NCI-H345 (cell line): ENCODE measurements at places on chromosomes 2 and 18.
A peak's percentile ranks its signal among the peaks of the same experiment; 100 is the strongest.

- DNase-seq: no peak
Measured at GRCh38 chr2:177467646-177468045, 75.1 kb downstream of the AGPS start.

- no peak for DNase-seq
Measured at GRCh38 chr18:49189772-49190171, 239.0 kb upstream of the SMAD7 start.

GRCh38 chr2:233849607-233850271, 4.6 kb downstream of the HJURP start:
- DNase-seq: no peak

GRCh38 chr18:76212960-76213359, 282.1 kb downstream of the ZNF516 start:
- DNase-seq: peak; percentile 98

- DNase-seq: no peak
Measured at GRCh38 chr18:5997361-5997760, 102.0 kb upstream of the TMEM200C start.

DNA sequence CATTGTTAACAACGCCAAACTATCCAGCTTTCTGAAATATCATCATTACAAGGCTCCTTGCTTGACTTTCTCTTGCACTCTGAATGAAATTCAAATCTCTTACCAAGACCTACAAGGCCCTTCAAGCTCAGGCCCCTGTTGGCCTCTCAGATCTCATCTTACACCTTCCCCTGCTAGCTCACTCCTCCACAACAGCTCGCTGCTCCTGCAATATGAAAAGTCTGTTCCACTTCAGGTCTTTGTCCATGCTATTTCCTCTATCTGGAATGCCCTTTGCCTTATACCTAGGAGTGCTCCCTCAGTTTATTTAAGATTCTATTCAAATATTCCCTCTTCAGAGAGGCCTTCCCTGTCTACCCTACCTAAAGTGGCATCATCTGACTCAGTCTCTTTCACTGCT, 91.7 kb downstream of the SESTD1 start:
- DNase-seq: no peak

- no peak for DNase-seq
Measured at GRCh38 chr2:70835643-70836042, at the start of gene CD207. TSS of gene CD207 (minus strand) at chr2:70835816. CDS start at chr2:70835776, 40 bp downstream.

DNA sequence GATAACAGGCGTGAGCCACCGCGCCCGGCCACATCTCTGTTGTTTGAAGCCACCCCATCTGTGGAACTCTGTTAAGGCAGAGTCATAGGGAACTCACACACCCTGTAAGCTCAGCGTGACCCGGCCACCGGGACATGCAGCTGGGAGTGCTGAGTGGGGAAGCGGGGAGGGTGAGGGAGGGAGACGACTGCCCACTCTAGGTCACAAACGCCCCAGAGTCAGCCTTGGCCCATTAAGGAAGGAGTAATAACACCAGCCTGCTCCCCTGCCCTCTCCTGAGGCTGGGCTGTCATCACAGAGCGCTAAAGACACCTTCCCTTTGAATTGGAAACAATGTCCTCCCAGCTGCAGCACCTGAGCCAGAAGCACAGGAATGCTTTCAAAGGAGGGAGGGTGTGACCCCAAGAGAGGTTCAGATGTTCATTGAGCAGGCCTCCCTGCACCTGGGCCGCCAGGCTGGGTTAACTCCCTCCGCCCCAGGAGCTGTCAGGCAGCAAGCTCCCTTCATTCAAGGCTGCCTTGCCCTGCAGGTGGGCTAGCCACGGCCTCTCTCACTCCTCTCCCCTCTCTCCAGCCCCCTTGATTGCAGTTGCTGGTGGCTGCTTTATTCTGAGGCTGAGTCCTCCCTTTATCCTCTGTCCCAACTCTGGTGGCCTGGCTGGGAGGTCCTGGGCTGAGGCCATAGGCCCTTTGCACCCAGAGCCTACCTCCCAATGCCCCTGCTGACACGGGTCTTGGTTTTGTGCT, 77.2 kb upstream of the HPCAL1 start:
- no peak for DNase-seq

DNA sequence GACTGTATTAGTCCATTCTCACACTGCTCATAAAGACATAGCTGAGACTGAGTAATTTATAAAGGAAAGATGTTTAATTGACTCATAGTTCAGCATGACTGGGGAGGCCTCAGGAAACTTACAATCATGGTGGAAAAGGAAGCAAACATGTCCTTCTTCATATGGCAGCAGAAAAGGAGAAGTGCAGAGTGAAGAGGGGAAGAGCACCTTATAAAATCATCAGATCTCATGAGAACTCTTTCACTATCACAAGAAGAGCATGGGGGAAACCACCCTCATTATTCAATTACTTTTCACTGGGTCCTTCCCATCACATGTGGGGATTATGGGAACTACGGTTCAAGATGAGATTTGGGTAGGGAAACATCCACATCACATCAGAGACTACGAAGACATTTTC, 43.0 kb upstream of the CAVIN2 start:
- DNase-seq: no peak

GRCh38 chr2:160613466-160614153, 120.0 kb upstream of the RBMS1 start:
- no peak for DNase-seq

DNA sequence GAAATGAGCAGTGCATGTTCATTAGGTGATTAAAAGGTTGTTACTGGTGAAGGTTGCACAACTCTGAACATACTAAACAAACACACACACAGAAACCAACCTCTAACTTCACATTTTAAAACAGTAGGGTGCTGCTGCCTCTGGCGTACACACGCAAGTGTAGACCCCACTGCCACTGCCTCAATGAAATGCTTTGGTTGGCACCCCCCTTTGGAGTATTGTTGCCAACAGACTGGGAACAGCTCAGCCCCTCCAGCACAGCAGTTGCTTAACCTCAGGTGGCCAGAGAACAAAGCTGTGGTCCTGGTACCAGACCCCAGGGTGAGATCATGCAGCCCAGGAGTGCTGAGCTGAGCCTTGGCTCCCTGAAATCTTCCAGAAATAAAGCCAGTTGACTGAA, 138.6 kb downstream of the TMEM18 start:
- no peak for DNase-seq

DNA sequence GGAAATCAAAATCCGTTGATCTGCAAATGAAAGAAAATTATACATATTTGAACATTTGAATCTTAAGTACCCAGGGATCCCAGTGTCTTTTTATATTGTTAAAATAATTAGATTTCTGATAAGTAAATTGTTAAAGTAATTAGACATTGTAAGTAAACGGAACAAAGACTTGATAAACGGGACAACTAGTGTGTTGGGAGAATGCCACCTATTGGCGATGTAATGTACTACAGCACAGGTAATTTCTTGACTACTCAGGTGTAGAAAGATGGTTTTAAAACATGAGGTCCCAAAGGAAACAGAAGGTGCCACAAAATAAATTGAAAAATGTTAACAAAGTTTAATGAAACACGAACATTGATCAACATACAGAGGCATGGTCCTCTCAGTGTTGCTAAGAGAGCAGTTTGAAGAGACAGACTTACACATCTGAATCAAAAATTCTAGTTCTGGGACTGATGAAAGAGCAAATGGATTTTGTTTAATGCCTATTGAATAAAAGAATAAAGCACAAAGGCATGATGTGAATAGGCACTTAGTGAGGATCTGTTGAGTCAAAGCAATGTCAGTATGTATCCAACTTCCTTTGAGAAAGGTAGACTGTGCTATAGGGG, 103.4 kb upstream of the RASGRP3 start:
- peak; percentile 52 for DNase-seq

DNA sequence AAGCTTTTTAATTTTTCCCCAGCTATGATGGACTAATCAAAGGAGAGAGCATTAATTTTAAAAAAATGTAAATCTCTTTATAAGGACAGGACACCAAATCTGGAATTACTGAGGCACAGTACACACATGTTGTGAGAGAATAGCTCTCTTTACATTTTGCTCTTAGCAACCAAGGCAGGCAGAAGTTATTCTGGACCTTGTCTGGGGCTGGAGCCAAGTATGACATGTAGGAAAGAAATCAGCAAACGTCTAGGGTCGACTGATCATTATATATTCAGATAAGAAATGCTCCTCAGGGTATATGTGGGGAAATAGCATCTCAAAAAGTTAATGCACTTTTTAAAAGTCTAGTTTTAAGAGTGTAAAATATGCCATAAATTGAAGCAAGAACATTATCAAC, 1330.0 kb upstream of the CELF4 start:
- no peak for DNase-seq

GRCh38 chr2:240443891-240444301, 8.4 kb downstream of the GPC1 start:
- DNase-seq: no peak

GRCh38 chr18:36567800-36568199, 261.0 kb downstream of the TPGS2 start:
- DNase-seq: no peak

GRCh38 chr2:176415174-176415895, 146.1 kb downstream of the MTX2 start:
- DNase-seq: no peak

DNA sequence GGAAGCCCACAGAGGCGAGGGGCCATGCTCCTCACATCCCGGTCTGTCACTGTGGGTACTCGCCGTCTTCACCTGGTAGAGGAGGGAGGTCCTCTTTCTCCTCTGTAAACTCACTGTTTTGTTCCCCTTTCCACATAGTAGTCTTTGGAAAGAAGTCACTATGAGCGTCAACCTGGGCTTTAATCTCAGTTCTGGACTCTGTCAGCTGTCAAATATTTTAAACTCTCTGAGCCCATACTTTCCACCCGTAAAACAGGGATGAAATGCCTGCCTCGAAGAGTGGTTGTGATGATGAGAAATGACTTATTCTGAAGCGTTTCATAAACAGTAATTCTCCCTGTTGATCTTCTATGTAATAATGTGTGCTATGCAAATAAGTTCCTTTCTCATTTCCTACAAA, 547.1 kb upstream of the SOX11 start:
- no peak for DNase-seq

GRCh38 chr2:214542295-214542694, 131.4 kb downstream of the VWC2L start:
- DNase-seq: peak; percentile 64

DNA sequence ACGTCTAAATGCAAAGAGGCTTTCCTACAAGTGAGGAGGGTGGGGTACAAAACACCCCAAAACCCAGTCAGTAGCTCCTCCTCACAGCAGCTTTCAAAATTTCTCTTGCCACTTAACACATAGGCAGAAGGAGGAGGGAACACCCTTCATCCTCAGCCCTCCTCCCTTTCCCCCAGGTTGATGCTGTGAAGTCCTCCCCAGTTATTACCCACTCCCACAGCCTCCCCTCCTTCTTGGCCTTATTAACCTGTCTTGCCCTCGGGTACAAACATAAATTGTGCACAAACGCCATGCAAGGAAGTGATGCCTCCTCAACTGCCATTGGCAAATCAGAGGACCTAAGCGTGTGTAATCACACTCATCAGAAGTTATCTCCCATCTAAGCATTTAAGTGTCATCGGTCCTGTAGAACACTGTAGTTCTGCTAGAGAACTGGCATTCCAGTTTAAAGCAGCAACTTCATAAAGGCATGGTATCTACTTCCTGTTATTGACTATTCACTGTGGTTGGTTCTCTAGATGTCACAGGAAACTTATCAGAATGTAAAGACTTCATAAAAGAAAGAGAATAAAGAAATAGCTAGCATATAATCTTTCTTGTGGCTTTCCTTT, at the start of gene DSC1:
Gene DSC1 (minus strand): TSS at position 32 of the 611 bp plus-strand sequence. CDS start 262 bp downstream, outside the sequence.
- no peak for DNase-seq

- peak; percentile 89 for DNase-seq
Measured at GRCh38 chr18:25351777-25352628, at the start of gene ZNF521. TSS of gene ZNF521 (minus strand) at chr18:25352166. CDS start at chr18:25350946, 1,220 bp downstream.

- no peak for DNase-seq
Measured at GRCh38 chr2:46871976-46872381, 43.6 kb downstream of the MCFD2 start.

- DNase-seq: no peak
Measured at GRCh38 chr18:26487437-26487836, 60.9 kb downstream of the KCTD1 start.

- no peak for DNase-seq
Measured at GRCh38 chr2:24434541-24434940, 56.5 kb upstream of the NCOA1 start.

DNA sequence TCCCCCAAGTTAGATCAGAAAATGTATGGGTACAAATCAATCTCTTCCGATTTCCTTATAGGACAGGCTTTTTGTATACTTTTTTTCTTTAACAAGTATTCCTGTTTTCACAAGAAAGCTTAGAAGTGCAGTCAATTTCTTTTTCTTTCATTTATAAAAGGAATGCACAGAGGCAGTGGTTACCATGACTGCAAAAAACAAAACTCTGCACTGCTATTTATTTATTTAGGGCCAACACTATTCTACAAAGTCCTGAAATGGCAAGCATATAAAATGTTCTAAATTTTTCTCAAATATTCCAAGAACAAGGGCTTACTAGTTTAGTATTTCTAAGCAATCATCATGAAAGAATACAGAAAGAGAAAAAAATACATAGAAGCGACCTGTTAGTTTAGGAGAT, 22.2 kb downstream of the ATAD2B start:
- DNase-seq: no peak

DNA sequence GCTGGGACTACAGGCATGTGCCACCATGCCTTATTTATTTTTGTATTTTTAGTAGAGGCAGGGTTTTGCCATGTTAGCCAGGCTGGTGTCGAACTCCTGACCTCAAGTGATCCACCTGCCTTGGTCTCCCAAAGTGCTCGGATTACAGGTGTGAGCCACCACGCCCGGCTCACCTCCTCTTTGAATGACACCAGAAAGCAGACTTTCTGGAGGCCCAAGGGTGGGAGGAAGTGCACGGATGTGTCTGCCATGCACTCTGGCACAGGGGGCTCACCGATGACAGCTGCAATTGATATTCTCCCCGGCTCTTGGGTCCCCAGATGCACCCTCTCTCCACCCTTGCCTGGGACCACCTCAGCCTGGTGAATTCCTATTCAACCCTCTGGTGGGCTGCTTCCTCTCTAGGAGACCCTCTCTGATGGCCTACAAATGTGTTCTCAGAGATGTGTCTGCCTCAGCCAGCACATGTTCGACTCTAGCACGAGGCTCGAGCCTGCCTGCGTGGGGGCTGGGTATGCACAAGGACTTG, 87.3 kb downstream of the SEPTIN10 start:
- DNase-seq: no peak

DNA sequence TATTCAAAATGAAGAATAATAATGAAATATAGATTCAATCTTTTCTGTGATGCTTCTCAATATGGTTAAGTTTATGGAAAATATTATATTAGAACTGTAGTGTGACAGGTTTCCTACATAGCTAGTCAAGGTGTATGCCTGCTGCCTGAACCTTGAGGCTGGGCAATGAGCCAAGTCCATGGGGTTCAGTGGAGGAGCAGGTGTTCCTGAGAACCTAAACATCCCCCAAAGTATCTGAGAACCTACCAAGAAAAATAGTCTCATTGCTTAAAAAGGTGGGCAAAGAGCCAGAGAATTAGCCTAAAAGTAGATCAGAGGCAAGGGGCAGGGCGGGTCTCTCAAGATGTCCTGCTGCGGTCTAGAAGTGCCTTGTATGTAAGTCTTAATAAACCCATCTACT, 185.9 kb upstream of the SPHKAP start:
- peak; percentile 82 for DNase-seq
